ENCODE measurements at places on chromosomes 1 and 21.

DNA sequence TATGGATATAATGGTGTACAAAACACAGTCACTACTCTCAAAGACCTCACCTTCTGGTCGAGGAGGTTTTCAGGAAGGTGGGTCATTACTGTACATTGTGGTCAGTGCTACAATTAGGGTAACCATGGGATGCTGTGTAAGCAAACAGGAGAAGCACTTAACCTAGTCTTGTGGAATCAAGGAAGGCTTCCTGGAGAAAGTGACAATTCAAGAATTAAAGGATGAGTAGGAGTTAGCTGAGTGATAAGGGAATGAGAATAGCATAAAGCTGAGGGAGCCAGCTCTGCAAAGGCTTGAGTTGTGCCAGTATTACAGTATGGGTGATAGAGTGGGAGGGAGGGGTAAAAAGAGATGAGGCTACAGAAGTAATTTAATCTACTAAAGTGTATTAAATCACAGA, 17.2 kb downstream of the NEXN start:
- no peak for DNase-seq
- no peaks in the 10 kb centered on the region for H3K27me3 ChIP-seq
- no peaks in the 10 kb centered on the region for H3K36me3 ChIP-seq
- H3K4me3 ChIP-seq: no peak overlapping the region

DNA sequence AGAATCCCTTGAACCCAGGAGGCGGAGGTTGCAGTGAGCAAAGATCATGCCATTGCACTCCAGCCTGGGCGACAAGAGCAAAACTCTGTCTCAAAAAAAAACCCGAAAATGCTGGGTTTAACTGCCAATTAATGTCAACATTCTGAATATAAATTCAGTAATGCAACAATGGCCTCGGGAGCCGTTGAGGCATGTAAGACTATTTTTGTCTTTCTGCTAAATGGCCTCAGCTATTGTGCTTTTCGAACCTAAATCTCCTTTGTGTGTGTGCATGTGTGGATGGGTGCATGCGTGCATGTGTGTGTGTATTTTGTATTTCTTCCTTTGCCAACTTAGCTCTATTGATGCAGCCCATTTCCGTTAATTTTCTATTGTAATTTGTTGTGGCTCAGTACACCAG, 31.6 kb downstream of the CLIC4 start:
- H3K4me1 ChIP-seq: peaks cover 13% of the 10 kb centered on the region
- no peak overlapping the region for H3K4me3 ChIP-seq
- H3K27ac ChIP-seq: no peak overlapping the region
- no peak for DNase-seq
- no peaks in the 10 kb centered on the region for H3K27me3 ChIP-seq

- no peaks in the 10 kb centered on the region for H3K36me3 ChIP-seq
- no peaks in the 10 kb centered on the region for H3K27me3 ChIP-seq
- H3K4me3 ChIP-seq: no peak overlapping the region
- H3K4me1 ChIP-seq: no peaks in the 10 kb centered on the region
- H3K27ac ChIP-seq: no peak overlapping the region
- no peak for DNase-seq
Measured at GRCh38 chr1:55172272-55172671, 42.9 kb downstream of the USP24 start.

GRCh38 chr1:27603309-27603680, 649 bp downstream of the AHDC1 start:
- H3K36me3 ChIP-seq: no peaks in the 10 kb centered on the region
- DNase-seq: no peak
- H3K4me3 ChIP-seq: peak overlapping the region; percentile 39
- no peaks in the 10 kb centered on the region for H3K27me3 ChIP-seq
- H3K27ac ChIP-seq: peak overlapping the region; percentile 94

DNA sequence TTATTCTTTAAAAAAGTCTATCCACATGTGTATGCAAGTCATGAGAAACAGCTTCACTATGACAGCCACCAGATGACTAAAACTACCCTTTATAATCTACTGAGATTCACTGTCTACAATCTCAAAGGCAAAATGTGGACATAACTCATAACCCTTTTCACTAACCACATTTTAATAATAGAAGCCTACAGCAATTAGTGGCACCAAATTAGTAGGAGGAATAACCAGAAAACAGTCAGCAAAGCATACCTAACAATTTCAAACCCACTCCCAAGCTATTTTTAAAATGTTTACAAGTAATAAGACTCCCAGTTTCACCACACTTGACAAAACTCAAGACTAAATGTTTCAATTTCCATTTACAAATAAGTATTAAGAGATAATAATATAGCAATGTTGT, 442.9 kb downstream of the PTPRC start:
- no peaks in the 10 kb centered on the region for H3K36me3 ChIP-seq
- peaks cover 8% of the 10 kb centered on the region for H3K4me1 ChIP-seq

DNA sequence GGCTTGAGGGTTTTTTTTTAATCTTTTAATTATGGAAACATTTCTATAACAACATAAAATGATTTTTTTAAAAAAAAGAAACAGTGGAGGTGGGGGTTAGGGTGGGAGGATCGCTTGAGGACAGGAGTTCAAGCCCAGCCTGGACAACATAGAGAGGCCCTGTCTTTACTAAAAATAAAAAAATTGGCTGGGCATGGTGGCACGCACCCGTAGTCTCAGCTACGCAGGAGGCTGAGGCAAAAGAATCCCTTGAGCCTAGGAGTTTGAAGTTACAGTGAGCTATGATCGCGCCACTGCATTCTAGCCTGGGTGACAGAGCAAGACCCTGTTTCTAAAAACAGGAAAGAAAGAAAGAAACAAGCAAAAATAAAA, 32.2 kb upstream of the RNF11 start:
- no peaks in the 10 kb centered on the region for H3K36me3 ChIP-seq
- no peak overlapping the region for H3K4me3 ChIP-seq
- DNase-seq: no peak
- no peak overlapping the region for H3K27ac ChIP-seq
- no peaks in the 10 kb centered on the region for H3K27me3 ChIP-seq

Measured in adrenal gland (tissue), 19 donors.